ENCODE measurements at places on chromosomes 12 and 14. TPM values are rescaled to one million over a fixed set of nuclear protein-coding genes. Genes with fewer than 3 reads are reported as not detected.

Gene GRIP1
- not detected for total RNA-seq

Gene DNAAF2
- 9.1 TPM for total RNA-seq

Gene ABCC9
- total RNA-seq, result 19.6 TPM

Gene BRI3BP
- 4.3 TPM for total RNA-seq

Gene RASSF8
- total RNA-seq, result 47.9 TPM

Gene CISTR
- not detected for total RNA-seq

Gene C12orf50
- not detected for total RNA-seq

Gene LRIG3
- total RNA-seq, result 70.0 TPM

Gene KRT5
- 7.6 TPM for total RNA-seq

Gene NXPH4
- total RNA-seq, result 0.81 TPM

Gene OTX2
- not detected for total RNA-seq

Gene GLIPR1
- 103 TPM for total RNA-seq

Gene GNG2
- total RNA-seq, result 9.3 TPM

Gene ASCL1
- total RNA-seq, result not detected

Gene CALM1
- total RNA-seq, result 493 TPM

Gene RPL41
- 923 TPM for total RNA-seq

Gene PLA2G1B
- total RNA-seq, result not detected

Gene STAT6
- 133 TPM for total RNA-seq

Gene GLS2
- not detected for total RNA-seq

Gene SLC25A47
- not detected for total RNA-seq

Gene PLEKHD1
- total RNA-seq, result 0.49 TPM

Gene PLEK2
- total RNA-seq, result 2.0 TPM

Gene OR11H6
- total RNA-seq, result not detected

Gene ITGB7
- total RNA-seq, result 2.1 TPM

Gene FGD4
- total RNA-seq, result 52.7 TPM

Gene KRT75
- not detected for total RNA-seq

Gene GYS2
- not detected for total RNA-seq

Gene NTS
- not detected for total RNA-seq

Gene MYF5
- not detected for total RNA-seq

Gene AQP6
- total RNA-seq, result not detected

Gene DLGAP5
- total RNA-seq, result not detected

Gene OTOGL
- 0.14 TPM for total RNA-seq

Gene AKAP3
- 1.4 TPM for total RNA-seq

Gene SMCO3
- total RNA-seq, result 0.49 TPM

Gene POTEM
- total RNA-seq, result not detected

Gene TRIM9
- 2.1 TPM for total RNA-seq

Gene PRIMA1
- 2.3 TPM for total RNA-seq

Gene LRRIQ1
- total RNA-seq, result 0.42 TPM

Gene CD4
- total RNA-seq, result 22.3 TPM

Gene CLEC4A
- 5.1 TPM for total RNA-seq

Gene CMKLR1
- total RNA-seq, result 73.8 TPM

Gene CLEC6A
- not detected for total RNA-seq
